ENCODE measurements at places on chromosomes 7 and 10. TPM values are rescaled to one million over a fixed set of nuclear protein-coding genes. Genes with fewer than 3 reads are reported as not detected.

The ADIRF gene
- total RNA-seq = 204 TPM

The GPR37 gene
- 0.98 TPM for total RNA-seq

The TUBAL3 gene
- total RNA-seq = 1.9 TPM

The CALHM1 gene
- not detected for total RNA-seq

The CYP2C9 gene
- not detected for total RNA-seq

The TMEM229A gene
- total RNA-seq = not detected

The HTR5A gene
- not detected for total RNA-seq

The C7orf57 gene
- not detected for total RNA-seq

The PKD1L1 gene
- 0.32 TPM for total RNA-seq

DNA sequence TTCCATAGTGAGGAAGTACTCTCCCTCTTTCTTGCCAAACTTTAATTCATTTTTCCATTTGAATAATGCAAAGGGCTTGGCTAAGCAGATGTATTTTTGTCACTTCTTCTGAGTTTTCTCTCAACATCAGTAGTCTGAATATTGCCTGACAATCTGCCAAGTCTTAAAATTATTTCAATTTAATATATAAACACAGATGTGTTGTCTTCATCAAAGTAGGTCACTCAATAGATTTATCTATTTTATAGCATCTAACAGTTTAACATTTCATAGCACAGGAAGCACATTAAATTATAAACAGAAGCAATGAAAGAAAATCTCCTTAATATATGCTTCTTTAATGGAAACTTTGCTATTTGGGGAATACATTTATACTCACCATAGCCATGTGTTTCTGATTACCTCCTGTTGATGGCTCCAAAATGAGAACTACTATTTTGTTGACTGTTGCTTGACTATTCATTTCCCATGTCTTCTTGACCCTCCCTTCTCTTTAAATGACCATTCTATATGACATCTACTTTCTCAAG lies 4.5 kb downstream of the CPED1 start:
- no peak for DNase-seq

GRCh38 chr7:141389140-141389796 lies 161.9 kb upstream of the AGK start:
- DNase-seq = no peak

GRCh38 chr10:128646956-128647355 lies 520.7 kb upstream of the MKI67 start:
- no peak for DNase-seq

DNA sequence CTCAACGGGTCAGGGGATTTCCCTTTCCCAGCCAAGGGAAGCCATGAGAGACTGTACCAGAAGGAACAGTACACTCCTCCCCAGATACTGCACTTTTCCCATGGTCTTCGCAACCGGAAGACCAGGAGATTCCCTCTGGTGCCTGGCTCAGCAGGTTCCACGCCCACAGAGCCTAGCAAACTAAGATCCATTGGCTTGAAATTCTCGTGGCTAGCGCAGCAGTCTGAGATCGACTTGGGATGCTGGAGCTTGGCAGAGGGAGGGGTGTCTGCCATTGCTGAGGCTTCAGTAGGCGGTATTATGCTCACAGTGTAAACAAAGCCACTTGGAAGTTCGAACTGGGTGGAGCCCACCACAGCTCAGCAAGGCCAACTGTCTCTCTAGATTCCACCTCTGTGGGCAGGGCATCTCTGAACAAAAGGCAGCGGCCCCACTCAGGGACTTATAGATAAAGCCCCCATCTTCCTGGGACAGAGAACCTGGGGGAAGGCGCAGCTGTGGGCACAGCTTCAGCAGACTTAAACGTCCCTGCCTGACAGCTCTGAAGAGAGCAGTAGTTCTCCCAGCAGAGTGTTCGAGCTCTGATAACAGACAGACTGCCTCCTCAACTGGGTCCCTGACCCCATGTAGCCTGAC lies 29.6 kb downstream of the SLC16A12 start:
- no peak for DNase-seq

GRCh38 chr7:6246251-6246917 lies 26.0 kb downstream of the CYTH3 start:
- no peak for DNase-seq

- DNase-seq = no peak
Measured at GRCh38 chr7:120404042-120404441, 131.1 kb downstream of the KCND2 start.

DNA sequence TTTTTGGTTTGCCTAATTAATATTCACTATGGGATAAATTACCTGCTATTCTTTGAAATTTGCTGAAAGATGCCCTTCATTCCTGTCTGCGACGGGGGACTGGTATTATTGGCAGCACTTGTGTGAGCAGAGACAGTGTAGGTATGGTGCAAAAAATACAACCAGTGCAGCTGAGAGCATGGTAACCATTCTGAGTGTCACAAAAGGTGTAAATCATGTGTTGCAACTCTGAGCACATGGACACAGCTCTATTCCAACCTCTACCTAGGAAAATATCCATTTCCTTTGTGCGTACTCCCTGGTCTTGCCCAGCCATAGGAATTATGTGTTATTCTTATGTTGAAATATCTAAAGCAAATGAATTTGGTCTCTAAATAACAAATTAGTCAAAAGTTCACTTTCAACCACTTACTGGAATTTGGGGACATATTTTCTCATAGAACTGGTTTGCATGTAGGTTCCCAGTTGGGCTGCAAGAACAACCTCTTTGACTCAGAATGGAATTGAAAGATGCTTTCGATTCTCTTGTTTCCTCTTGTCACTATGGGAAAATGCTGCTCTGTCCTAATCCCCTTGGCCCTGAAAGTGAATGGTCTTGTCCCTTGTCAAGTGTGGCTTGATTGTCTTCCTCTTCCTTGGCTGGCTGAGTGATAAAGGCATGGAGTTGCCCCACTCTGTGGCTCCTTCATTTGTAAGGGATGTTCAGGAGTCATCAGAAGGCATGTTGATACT lies 57.0 kb downstream of the CELF2 start:
- no peak for DNase-seq

DNA sequence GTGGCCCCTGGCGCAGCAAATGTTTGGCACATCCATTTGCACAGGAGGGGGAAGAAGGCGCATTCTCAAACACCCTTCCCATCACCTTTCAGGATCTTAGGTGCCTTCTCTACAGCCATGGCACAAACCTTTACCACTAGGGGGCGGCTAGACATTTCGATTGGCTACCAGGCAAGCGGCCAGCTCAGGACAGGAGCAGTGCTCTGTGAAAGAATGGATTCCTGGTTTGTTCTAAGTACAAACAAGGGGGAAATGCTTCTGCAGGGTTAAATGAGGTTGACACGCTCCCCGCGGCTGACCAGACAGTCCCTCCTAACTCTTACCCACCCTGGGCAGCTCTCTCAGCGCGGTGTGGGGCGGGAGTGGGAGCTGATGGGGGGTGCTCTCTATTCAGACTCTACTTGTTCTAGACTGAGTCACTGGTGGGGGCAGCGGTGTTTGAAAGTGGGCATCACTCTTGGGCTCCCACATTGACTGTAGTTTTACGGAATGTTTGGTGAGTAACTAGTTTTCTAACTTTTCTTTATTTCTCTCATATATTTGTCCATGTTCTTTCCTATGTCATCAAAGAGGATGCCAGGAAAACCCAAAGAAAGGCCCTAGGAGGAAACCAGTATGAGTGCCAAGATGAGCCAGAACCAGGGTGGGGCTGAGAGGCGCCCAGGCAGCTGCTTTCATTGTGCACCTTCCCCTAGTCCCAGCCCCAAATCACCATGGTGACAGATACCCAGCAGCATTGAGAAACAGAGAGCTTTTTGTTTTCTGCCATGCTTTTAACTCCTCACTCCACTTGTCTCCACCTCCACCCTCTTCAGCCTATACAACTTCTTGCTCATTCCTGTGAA lies 61.4 kb upstream of the GPR158 start:
- peak; percentile 45 for DNase-seq

DNA sequence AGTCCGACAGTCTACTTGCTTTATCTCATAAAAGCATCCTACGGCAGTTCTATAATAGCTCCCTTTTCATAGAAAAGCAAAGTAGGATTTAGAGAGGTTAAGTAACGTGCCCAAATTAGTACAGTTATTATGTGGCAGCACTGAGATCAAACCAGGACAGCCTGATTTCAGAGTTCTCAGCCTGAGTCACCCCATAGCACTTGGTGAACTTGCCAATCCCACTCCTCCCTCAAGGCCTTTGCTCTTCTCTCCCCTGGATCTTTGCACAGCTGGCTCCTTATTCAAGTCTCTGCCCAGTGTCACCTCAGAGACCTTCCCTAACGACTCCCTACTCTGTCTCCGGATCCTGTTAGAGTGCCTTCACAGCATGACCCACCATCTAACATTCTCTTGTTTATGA lies 438.0 kb upstream of the NFE2L3 start:
- DNase-seq = no peak

DNA sequence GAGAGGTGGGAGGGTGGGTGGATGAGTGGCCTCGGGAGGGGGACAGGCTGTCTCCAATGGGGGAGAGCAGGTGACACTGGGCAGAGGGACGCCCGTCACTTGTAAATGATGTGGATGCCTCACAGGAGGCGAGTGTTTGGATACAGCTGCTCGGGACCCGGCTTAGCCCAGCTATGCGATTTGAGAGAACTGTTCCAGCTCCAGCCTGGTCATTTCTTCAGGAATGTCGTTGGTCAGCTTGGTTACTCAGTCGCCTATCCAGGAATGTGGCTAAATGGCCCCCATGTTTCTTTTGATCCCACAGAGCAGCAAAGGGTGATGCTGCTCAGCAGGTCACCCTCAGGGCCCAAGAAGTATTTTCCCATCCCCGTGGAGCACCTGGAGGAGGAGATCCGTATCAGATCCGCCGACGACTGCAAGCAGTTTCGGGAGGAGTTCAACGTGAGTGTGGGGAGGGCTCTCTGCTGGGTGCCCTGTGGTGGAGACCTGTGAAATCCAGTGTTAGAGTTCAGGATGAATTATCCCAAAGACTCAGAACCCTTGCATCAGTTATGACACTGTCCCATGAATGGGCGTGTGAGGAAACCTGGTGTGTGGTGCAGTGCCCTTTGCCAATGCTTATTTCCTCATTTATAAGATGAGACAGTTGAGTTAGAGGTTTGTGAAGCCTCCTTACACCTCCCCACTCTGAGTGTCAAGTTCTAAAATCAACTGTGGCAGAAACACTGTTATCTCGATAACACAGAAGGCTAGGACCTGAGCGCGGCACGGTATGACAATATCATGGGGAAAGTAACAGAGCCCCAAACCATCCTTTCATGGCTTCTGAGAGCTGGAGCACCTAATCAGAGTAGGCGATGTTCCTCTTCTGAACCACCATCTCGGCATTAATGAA lies 76.8 kb downstream of the MKI67 start:
- no peak for DNase-seq

- DNase-seq = no peak
Measured at GRCh38 chr10:114541081-114541796, 116.8 kb downstream of the ABLIM1 start.

DNA sequence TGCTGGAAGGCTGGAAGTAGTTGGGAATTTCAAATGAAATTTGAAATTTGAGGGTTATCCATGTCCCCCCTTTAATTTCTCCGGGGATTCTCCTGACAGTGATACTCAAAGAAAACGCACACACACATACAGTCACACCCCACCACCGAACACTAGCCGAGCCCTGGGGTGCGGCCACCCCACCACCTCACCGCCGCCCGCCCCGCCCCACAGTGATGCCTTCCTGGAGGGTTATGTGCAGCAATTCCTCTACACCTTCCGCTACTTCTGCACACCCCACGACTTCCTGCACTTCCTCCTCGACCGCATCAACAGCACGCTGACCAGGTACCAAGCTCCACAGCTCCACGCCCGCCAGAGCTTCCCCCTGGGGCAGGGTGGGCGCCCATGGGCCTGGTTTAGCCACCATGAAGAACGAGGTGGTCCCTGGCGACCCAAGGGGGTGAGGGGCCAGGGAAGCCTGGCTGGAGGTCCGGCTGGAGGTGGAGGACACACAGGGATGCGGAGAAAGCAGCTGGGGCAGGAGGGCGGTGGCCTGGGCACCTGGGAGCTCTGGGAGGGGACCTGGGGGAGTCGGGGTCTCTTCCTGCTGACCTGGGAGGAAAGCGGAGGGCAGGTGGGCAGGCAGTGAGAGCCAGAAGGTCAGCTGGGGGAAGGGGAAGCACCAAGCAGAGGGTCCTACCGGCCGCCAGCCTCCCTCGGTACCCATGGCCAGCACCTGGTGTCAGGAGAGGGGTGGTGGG lies 19.4 kb upstream of the UTF1 start:
- no peak for DNase-seq

GRCh38 chr10:22321156-22321923 lies 441 bp downstream of the BMI1 start:
- DNase-seq = no peak
